ENCODE measurements at places on chromosomes 2 and 18.

- DNase-seq: no peak
Measured at GRCh38 chr2:227036527-227036926, 127.5 kb downstream of the COL4A4 start.

DNA sequence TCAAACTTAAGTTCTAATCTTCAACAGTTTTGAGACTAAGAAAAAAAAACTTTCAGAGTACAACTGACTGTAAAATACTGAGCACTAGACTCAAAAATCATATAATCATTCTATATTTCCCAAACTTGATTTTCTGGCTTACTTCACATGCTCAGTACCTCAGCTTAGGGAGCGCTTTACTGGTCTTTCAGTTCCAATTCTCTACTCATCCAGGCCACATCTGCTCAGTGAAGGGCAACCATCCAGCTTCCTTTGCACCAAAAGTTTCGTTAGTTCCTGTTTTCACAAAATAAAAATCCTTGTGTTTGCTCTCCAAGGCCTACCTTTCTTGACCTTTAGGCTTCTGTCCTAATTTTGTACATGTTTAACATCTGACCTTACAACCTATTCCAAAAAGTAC, 287.6 kb upstream of the LRRTM1 start:
- no peak for DNase-seq

DNA sequence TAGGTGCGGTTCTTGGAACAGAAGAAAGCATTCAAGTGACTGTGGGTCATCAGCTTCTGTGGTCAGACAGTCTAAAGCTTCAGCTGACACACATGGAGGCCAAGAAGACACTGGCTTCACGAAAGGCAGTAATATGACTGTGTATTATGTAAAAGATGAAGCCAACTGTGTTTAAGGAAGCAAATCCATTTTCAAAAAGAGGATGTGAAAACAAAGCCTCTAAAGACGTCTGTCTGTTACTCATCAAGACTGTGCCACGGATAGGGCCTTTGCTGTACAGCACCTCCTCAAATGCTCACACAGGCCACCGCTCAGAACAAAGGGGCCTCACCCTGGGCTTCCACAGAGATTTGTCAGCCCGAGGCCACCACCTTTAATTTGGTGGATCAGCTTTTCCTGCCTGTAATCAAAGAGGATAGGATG, 21.1 kb upstream of the TMEM163 start:
- no peak for DNase-seq

GRCh38 chr2:227020416-227020815, 143.6 kb downstream of the COL4A4 start:
- no peak for DNase-seq

DNA sequence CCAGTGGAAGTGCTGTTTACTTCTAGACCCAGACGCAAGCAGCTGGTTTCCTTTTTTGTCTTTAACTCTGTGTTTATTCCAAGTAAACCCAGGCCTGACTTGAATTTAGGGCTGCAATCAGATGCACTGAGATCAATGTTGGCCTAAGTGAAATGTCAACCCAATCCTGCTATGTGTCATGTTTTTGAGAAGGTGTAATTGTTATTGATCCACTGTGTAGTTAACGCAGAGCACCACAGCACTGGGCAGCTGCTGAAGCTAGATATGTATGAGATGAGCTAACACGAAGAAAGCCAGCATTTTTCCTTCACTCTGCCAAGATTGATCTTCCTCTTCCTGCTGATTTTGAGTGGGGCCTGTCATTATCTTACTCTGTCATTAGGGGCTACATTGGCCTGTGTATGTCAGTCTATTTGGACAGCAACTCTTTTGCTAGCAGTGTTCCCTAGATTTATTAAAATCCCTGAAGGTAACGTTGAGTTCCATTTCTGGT, 18.9 kb upstream of the DLX1 start:
- no peak for DNase-seq

DNA sequence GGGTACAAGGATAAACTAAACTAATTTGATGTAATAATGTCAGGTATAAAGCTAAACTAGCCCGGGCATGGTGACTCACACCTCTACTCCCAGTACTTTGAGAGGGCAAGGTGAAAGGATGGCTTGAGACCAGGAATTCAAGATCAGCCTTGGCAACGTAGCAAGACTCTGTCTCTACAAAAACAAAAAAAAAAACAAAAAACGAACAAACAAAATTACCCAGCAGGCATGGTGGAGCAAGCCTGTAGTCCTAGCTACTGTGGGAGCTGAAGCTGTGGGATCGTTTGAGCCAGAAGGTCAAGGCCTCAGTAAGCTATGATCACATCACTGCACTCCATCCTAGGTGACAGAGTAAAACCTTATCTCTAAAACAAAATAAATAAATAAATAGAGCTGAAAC, 131.8 kb upstream of the KYNU start:
- no peak for DNase-seq

GRCh38 chr2:75676464-75676863, 29.9 kb downstream of the MRPL19 start:
- DNase-seq: no peak
